ENCODE measurements at places on chromosomes 5 and 9.

- DNase-seq = peak; percentile 53
These were observed 93.2 kb downstream of the ZFAND5 start for GRCh38 chr9:72271613-72272478.

GRCh38 chr5:140225396-140225795, 50.4 kb downstream of the CYSTM1 start:
- DNase-seq = no peak

DNA sequence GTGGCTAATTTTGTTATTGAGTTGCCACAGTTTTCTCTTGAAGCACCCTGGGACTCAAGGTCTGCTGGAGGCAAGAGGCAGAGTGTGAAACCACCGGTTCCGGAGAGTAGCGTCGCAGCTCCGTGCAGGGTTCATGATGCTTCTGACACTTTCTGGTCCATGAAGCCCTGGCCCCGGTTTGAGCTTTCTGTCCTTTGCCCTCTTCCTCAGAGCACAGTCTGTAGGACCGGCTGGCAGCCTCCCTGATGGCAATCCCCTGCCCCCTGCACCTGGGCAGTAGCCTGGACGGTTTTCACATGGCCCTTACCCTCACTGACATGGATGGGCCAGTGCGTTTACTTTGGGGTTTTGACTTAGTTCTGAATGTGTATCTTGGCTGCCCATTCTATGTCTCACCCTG, 111.9 kb downstream of the PJA2 start:
- DNase-seq = no peak

DNA sequence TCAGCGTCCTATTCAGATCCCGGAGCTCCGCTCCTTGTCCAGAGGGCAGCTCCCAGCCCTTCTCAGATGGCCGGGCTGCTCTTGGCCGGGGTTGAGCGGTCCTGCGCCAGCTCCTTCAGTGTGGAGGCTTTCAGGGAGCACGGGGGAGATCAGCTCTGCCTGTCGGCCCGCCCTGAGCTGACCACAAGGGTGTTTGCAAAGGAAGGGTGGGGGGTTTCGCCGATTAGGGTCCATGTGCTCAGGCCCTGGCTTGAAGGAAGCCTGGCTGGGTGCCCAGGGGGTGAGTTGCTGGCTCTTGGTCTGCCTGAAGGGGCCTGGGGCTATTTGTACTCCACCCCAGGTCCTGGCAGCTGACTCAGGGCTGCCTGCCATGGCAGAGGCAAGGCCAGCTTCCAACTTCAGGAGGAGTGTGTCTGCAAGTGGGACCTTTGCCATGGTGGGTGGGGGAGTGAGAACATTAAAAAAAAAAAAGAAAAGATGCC, 250.1 kb upstream of the KLF4 start:
- no peak for DNase-seq

GRCh38 chr5:169954786-169955185, 25.5 kb downstream of the INSYN2B start:
- no peak for DNase-seq

GRCh38 chr5:143182106-143182505, 221.4 kb downstream of the NR3C1 start:
- no peak for DNase-seq

DNA sequence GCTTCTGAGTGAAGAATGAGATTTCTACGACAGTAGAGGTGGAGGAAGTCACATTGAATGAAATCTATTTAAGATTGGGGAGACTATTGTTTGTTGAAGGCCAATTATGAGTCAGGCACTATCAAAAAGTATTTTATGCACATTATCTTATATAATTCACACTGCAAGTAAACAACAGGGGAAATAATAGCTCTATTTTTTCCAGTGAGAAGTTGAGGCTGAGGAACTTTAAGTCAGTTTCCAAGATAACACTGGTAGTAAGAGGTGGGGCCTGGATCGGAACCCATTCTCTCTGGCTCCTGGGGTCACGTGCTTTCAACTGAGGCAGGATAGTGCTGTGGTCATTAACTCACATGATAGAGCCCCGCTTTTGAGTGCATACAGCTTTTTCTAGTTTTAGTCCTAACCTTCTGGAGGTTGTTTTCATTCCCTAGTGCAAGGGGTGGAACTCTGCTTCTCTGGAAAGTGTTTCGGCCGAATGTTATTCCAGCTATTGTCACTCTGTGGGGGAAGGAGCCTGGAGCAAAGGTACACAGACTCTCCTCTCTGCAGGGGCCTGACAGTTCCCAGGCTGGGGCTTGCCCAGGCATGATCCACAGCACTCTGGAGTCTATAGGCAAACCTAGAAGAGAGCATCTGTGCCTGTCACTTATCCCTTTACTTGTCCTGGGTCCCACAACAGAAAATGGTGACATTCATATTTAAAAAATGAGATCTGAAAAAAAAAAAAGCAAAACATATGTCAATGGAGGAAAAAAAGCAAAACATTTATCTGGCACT, 352.4 kb upstream of the ACTBL2 start:
- peak; percentile 53 for DNase-seq

DNA sequence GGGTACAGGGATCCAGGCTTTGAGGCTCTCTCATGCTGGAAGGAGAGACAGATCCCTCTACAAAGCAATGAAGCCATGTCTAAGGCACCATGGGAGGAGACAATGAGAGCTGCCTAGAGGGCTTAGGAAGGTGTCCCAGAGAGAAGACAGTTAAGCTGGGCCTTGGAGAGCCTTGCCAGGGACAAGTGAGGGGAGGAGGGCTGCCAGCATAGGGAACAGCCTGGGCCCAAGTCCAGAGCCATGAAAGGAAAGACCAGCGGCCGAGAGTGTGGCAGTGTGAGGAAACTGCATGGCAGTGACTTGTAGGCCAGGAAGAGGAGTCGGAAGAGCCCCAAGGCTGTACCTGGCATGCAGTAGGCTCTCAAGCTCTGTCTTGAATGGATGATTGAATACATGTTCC, 88.5 kb downstream of the PSD2 start:
- DNase-seq = no peak

- DNase-seq = no peak
These were observed 136.9 kb upstream of the RFX3 start for GRCh38 chr9:3662671-3663070.

GRCh38 chr5:4309026-4309425, 713.4 kb downstream of the IRX1 start:
- DNase-seq = no peak

DNA sequence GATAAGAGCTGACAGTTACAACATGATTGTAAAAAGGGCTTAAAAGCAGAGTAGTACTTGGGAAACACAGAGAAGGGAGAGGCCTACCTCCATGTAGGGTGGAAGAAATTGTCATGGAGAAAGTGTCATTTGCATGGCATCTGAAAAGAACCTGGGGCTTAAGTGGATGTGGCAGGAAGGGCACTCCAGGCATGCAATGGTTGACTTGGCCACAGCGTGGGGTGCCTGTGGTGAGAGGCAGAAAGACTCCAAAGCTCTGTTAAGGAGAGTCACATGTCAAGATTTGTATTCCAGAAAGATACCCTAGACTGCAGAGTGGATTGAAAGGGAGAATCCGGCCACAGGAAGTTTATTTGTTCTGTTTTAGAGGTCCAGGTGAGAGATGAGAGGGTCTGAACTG, 2.4 kb downstream of the POLR3G start:
- no peak for DNase-seq

DNA sequence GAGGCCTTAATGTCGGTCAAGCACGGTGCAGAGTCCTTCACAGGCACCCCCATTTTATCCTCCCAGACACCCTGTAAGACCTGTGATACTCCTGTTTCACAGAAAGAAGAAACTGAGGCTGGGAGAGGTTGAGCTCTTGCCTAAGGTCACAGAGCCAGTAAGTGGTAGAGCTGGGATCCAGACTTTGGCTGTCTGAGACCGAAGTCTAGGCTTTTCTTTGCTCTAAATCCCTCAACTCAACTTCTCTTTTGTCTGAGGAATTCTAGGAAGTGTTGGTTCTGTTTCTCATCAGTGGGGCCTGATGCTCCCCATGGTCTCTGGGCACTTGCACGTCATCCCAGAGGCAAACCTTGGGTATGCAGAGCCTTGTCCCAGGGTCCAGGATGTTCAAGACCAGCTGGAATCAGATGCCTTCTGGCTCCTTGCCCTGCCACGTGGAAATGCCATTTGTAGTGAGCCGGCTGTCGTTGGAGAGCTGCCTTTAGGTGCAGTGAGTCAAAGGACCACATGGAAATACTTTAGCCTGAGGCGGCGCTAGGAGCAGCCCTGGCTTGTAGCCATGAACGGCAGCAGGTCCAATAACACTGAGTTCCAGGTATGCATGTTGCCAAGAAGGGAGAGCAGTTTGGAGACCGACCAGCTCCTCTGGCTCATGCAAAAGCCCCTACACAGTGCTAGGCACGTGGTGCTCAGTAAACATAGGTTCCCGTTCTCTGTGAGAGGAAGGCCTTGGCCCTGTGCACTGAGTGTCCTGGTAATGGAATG, 9.2 kb downstream of the DCANP1 start:
- DNase-seq = peak; percentile 46

DNA sequence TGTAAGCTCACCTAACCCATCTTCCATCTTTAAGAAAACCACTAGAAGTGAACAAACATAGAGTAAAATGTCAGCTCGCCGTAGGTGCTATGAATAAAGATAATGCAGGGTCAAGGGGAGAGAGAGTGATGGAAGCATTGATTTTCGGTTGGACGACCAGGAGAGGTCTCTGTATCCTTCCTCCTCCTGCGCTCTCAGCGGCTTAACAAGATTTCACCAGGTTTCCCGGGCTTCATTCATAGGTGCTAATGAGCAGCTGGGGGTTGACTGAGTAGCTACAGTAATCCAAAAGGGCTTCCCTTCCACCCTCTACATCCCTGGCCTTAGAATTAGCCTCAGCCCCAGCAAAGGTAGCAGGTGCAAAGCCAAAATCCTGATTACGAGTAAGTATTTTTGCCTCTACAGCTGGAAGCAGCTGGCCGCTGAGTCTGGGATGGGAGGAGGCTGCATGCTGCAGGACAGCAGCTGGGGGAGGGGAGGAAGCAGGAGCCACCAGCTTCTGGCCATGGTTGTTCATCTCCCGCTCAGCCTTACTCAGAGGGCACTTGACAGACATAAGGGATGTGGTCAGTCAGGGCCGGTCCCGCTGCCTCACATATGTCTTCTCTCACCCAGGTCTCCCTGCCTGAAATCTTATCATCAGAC, 112.0 kb upstream of the IL12B start:
- DNase-seq = peak; percentile 53

- DNase-seq = no peak
These were observed 155.1 kb downstream of the ARSB start for GRCh38 chr5:78829811-78830527.

GRCh38 chr5:4422247-4422646, 717.9 kb upstream of the ADAMTS16 start:
- DNase-seq = no peak

GRCh38 chr9:109893241-109893640, 113.2 kb downstream of the PALM2AKAP2 start:
- no peak for DNase-seq

DNA sequence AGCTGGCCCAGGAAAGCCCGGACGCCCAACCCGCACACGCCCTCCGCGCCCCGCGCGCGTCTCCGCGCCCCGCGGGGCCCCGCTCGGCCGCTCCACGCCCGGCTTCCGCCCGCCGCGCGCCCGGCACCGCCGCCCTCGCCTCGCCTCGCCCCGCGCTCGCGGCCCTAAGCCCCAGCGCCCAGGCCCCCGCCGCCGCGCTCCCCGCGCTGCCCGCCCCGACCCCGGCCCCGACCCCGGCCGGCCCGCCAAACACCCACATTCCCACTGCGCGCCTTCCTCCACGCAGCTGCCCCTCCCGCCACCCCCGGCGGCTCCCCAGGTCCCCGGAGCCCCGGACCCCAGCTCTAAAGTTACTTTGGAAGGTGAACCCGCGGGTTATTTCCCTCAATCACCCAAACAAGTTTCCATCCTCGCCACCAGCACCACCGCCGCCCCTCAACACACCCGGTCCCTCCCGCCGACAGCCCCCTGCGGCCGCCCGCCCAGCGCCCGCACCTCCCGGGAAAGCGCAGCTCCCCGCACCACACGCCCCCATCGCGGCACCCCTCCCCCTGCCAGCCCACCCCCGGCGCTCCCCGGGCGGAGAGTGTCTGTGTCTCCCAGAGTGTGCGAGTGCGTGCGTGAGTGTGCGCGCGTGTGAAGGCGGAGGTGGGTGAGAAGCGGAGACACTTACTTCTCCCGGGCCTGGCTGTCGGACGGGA, 439 bp downstream of the SSBP2 start:
- no peak for DNase-seq

DNA sequence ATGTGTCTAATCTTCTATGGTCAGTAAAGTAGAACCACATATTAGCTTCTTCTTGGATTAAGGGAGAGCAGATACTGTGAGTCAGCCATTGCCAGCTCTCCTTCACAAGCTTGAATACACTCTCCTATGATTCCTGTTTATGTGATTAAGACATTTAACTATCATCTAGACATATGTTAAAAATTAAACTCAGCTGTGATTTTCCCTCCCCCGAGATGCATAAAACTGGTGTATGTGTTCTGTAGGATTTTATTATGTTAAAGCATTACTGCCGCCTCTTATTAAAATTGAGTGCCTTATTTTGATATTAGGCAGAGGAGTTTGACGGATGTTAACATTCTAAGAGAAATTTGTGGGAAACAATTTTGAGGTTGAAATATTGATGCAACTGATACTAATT, 114.6 kb downstream of the ACTBL2 start:
- no peak for DNase-seq

DNA sequence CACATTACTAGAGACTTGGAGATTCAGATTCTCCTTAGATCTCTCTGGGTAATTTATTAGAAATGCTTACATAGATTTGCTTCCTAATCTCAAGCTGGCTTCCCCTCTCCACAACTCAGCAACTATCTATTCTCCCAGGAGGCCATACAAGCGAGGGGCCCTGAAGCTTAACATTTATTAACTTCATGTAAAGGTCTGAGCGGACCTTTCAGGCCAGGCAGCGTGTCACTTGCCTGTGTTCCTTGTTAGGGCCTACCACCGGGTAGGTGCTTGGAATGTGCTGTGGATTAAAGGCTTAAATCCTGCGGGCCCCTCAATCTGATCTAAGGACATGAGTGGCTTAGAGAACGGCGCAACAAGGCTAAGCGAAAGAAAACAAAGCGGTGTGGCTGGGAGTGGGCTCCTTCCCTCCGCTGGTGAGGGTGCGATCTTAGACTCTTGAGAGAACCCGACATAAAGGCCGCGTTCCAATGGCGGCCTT, 712 bp upstream of the HSPA4 start:
- no peak for DNase-seq
